RWPE2 (cell line): ENCODE measurements at places on chromosomes 16 and 17.

GRCh38 chr17:81487487-81488275, 24.9 kb downstream of the ACTG1 start:
- DNase-seq = peak; percentile 68

DNA sequence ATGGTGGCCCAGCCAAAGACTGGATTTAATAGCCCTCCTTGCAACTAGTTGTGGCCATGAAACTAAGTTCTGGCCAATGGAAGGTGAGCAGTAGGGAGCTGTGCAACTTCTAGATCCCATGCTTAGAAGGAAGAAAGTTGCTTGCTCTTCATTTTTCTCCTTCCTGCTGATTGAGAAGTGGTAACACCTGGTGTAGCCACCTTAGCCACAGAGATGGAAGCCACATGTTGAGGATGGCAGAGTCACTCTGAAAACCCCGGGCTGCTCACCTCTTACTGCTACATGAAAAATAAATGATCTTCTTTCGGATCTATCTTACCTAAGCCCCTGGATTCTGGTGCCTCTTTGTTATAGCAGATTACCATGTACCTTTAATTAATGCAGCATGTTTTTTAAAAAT, 10.3 kb upstream of the ATP5MC1 start:
- no peak for DNase-seq

GRCh38 chr17:36671144-36671543, 69.8 kb downstream of the MRM1 start:
- DNase-seq = no peak

DNA sequence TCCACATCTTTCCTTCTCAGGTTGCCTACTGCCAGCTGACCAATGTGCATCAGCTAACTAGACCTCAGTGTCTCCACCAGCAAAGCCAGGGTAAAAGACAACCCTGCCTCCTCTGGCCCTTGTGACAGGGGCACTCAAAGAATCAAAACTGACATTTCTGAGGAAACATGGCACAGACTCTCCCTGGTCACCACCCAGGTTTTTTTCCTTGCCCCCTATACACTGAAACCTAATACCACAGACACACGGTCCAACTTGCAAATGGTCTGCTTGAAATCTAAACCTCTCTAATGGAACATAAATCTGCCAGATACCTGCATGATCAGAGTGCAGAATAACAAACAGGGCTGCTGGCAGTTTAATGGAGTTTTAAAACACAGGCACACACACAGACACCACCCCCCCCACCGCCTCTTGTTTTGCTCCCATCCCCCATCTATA, 19.5 kb upstream of the CORO6 start:
- no peak for DNase-seq

DNA sequence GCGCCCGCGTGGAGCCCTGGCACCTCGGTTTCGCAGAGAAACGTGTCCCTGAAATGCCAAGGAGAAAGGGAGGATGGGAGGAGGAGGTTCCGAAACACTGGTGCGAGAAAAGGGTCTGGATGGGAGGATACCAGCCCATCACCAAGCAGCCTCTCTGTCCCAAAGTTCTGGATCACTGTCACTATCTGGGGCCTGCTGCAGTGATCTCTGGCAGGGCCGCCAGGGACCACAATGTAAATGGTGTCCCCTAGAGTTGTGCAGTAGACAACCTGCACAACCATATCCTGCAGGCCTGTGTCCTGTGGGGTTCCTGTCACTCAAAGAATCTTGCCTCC, 229.3 kb downstream of the C16orf78 start:
- DNase-seq = no peak

GRCh38 chr17:79255926-79256585, 181.4 kb downstream of the ENGASE start:
- no peak for DNase-seq

DNA sequence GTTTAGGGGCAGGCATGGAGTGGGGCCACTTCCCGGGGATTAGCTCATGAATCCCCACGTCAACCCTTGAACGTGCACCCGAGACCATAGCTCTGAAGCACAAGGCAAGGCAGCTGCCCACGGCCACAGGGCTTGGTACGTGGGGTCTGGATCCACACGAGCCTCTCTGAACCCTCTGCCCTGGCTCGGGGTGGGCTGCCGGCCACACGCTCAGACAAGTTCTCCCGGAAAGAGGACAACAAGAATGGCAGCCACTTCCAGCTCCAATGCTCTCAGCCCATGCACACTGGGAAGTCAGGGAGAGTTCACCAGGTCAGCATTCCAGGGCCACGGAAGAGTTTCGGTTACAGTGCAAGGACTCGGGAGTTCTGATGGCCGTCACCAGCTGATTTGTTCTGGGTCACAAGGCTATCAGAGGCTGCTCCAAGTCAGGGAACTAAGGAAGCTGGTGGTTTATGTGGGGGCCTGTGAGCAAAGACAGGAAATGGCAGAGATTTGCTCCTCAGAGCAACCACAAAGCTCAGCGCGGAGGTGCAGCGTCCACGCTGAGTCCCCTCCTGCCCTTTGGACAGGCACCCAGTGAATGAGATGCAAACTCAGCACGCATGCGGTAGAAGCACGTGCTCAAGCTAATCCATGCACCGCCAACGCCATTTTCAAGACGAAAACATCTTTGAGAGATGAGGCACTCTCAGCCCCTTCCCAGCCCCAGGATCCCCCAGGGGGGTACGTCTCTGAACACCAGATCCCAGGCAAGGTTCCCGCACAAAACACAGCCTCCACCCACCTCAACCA, 356.4 kb downstream of the FOXL1 start:
- no peak for DNase-seq

DNA sequence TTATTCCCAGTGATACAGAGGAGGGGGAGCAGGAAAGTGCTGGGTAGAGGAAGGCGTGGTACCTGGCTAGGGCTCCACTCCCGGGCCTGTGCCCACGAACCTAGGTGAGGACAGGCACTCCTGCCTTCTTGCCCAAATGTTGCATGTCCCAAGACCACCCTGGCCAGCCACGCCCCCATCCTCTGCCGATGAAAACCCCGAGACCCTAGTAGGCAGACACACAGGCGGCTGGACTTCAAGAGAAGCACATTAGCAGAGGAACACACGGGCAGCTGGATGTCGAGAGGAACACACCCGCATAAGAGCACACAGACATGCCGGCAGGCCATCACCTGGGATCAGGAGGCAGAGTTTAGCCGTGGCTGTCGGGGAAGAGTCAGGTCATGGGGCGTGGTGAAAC, 1386.5 kb upstream of the GOT2 start:
- DNase-seq = no peak

GRCh38 chr17:18039535-18040260, 490 bp downstream of the GID4 start:
- DNase-seq = peak; percentile 72

DNA sequence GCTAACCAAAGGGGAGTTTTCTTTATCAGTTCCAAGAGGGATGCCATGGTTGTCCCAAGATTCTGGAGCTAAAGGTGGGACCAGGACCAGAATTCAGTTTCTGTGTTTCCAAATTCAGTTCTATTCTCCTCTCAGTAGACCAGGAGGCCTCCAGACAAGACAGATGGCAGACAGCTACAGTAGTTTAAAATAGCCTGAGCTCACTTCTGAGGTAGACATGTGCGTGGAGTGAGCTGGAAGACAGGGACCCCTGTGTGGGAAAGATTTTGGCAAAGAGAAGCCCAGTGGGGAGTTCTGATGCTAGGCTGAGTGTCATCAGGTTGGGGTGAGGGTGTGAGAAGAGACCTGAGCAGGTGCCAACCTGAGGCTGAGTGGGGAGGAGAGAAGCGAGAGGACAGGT, 95.4 kb downstream of the PRKCB start:
- DNase-seq = no peak

DNA sequence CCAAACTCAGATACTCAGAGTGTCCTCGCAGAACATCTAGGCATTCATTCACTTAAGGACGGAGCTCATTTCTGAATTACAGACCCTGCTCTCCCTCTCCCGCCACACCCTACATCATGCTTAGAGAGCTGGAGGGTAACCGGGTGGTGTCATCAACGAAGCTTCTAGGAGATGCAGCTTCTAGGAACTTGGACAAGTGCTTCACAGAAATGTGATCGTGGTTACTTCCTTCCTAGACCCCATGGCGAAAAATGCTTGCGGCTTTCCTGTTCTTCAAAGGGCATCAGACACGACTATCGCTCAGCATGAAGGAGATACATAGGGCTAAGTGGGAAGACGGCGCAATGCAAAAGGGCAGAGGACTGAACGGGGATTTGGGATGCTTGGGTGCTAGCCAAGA, 126.8 kb downstream of the ZFHX3 start:
- peak; percentile 6 for DNase-seq

- DNase-seq = no peak
Measured at GRCh38 chr17:16415031-16415924, at the start of gene TRPV2. Gene TRPV2, plus strand, starts transcription at chr17:16415571. Its CDS starts 2,098 bp downstream, at chr17:16417669.
